ENCODE measurements at places on chromosomes 1 and 21.

- no peak for DNase-seq
Observed at GRCh38 chr1:65393347-65393746, 27.1 kb upstream of the LEPR start.

- DNase-seq, result no peak
Observed at GRCh38 chr1:87108228-87108627, 193.8 kb downstream of the HS2ST1 start.

DNA sequence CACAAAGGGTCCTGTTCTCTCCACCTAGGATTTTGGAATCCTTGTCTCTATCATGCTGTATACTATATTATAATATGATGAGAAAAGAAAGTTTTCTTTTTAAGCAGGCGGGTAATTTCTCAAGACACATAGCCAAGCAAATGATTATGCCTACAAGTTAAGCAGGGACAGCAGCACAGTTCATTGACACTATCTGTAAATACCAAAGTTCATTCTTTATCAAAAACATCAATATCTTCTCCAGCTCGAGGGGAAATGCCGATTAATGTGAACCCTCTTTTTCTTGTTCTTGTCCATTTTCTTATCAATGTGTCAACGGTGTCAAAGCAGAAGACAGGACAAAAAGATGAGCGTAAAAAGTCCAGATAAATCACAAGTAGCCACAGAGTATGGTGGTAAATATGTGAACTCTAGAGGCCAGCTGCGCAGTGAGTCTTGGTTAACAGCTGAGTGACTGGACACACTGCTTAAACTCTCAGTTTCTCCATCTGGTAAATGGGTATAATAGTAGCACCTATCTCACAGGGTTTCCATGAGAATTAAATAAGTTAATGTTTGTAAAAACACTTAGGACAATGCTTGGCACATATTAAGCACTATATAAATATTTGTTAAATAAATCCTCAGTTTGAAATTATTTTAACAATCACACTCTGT is 30.9 kb downstream of the LPAR3 start:
- no peak for DNase-seq

DNA sequence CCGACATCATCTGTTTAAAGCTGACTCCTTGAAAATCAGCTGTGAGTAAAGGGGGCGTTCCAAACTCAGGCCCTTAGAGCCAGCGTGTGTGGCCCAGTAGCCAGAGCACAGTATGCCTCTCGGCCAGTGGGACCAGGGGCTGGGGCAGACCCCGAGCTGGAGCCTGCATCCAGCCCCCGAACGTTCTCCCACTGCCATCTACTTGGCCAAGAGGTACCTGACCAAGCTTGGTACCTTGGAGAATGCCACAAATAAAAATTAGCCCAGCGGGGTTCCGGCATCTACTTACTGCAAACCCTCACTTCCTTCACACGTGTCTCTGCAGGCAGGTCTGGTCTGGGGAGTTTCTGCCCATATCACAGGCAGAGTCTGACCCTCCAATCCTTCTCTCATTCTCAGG is 56.7 kb upstream of the COL6A2 start:
- DNase-seq, result no peak

GRCh38 chr1:5639106-5639722 is 353.0 kb downstream of the NPHP4 start:
- no peak for DNase-seq
